ENCODE measurements at places on chromosomes 11 and 22. TPM values are rescaled to one million over a fixed set of nuclear protein-coding genes. Genes with fewer than 3 reads are reported as not detected.

DNA sequence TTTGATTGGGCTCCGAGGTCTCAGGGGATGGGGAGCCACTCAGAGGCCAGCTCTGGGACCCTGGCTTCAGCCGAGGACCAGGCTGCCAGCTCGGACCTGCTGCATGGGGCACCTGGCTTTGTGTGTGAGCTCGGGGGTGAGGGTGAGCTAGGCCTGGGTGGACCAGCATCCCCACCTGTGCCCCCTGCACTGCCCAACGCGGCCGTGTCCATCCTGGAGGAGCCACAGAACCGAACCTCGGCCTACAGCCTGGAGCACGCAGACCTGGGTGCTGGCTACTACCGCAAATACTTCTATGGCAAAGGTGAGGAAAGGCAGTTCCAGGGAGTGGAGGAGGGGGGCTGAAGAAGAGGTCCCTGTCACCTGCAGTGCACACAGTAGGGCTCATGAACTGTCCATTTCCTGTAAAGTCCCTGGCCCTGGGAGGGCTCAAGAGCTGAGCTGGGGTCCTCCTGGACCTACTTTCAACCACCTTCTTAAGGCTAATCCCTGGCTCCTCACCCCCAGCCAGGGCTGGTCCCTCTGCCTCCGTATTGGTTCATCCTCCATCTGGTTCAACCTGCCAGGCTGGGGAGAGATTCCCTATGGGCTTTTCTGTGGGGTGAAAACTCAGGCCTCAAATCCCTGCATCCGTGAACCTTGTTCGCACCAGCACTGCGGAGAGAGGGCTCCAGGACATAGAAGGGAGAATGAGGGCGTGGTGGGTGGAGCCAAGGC lies 3.6 kb downstream of the SIPA1 start:
- H3K27ac ChIP-seq, result no peak overlapping the region
- peaks cover 25% of the 10 kb centered on the region for H3K36me3 ChIP-seq
- no peaks in the 10 kb centered on the region for H3K27me3 ChIP-seq
- H3K4me3 ChIP-seq, result peak overlapping the region; percentile 56
- DNase-seq, result no peak
- peaks cover 40% of the 10 kb centered on the region for H3K4me1 ChIP-seq

DNA sequence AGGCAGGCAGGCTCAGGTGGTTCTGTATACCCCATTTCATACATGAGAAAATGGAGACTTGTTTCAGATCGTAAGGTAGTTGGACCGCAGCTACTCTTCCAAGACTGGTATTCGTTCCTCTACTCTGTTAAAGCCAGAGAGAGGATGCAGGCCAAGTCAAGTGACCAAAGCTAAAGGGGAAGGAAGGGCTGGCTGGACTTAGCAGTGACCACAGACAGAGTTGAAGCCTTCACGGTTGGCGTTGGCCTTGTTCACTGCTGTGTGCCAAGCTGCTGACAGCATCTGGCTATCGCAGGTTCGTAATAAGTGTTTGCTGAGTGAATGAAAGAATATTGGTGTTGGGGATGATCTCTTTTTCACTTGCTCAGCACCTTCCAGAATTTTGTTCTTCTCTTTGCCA lies 64.2 kb downstream of the PTPRJ start:
- H3K4me1 ChIP-seq, result peaks cover 6% of the 10 kb centered on the region
- no peaks in the 10 kb centered on the region for H3K36me3 ChIP-seq
- DNase-seq, result no peak
- H3K27me3 ChIP-seq, result no peaks in the 10 kb centered on the region
- no peak overlapping the region for H3K27ac ChIP-seq

DNA sequence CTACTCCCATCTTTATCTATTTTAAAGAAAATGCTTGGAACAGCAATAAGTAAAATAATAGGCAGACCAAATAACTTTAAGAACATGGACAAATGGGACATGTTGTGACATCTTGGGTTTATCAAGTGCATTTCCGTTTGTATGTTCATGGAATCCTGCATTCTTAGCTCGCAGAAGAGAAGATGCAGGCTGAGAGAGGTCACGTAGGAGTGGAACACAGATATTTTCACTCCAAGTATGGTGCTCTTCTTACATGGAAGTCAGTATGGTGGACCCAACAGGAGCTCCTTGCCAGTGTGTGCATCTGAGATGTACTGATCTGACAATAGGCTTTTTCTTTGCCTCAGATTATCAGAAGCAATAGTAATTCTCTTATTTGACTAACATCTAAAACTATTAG lies 1.7 kb downstream of the E2F8 start:
- H3K27me3 ChIP-seq, result peaks cover 7% of the 10 kb centered on the region
- H3K36me3 ChIP-seq, result no peaks in the 10 kb centered on the region
- DNase-seq, result no peak
- H3K4me3 ChIP-seq, result no peak overlapping the region
- H3K27ac ChIP-seq, result no peak overlapping the region

DNA sequence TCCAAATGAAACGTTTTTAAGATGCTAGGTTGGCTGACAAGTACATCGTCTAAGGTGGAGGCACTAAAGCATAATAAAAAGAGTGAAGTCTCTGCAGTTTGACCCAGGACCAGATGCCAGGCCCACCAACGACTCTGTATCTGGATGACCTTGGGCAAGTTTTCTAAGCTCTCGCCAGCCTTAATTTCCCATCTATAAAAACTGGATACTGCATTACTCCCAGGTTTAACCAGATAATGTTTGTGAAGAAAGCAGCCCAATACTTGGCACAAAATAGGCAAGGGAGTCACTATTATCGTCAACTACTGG lies 49.0 kb downstream of the FAM83F start:
- peak overlapping the region; percentile 85 for H3K27ac ChIP-seq
- H3K4me3 ChIP-seq, result peak overlapping the region; percentile 72
- DNase-seq, result no peak
- H3K4me1 ChIP-seq, result peaks cover 24% of the 10 kb centered on the region

- no peaks in the 10 kb centered on the region for H3K36me3 ChIP-seq
- DNase-seq, result no peak
- H3K27ac ChIP-seq, result no peak overlapping the region
- no peaks in the 10 kb centered on the region for H3K27me3 ChIP-seq
- no peaks in the 10 kb centered on the region for H3K4me1 ChIP-seq
- H3K4me3 ChIP-seq, result no peak overlapping the region
Observed at GRCh38 chr11:67664213-67664585, 10.2 kb downstream of the ALDH3B2 start.

DNA sequence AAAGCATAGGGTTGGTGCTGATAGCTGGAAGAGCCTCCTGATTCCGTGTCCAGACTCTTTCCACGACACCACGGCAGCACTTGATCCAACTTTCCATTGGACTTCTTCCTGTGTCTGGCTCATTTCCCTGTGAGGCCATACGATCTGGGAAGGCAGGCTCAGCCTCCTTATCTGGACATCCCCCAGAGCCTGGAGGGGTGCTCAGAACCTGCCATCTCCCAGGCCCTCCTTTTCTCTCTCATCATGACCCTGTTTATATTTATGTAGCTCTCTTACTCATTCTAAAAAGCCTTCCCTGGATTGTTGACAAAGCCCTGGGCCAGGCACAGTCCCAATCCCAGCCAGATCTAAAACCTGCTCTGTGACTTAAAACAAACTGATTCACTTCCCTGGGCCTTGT lies 7.8 kb upstream of the BCL9L start:
- DNase-seq, result no peak
- H3K36me3 ChIP-seq, result no peaks in the 10 kb centered on the region
- H3K4me3 ChIP-seq, result no peak overlapping the region
- peak overlapping the region; percentile 87 for H3K27ac ChIP-seq
- H3K27me3 ChIP-seq, result no peaks in the 10 kb centered on the region

- H3K4me1 ChIP-seq, result no peaks in the 10 kb centered on the region
- H3K27ac ChIP-seq, result no peak overlapping the region
Observed at GRCh38 chr11:59678813-59679165, 10.0 kb upstream of the PATL1 start.

- peaks cover 16% of the 10 kb centered on the region for H3K4me1 ChIP-seq
- DNase-seq, result no peak
- H3K4me3 ChIP-seq, result peak overlapping the region; percentile 11
- peak overlapping the region; percentile 71 for H3K27ac ChIP-seq
- no peaks in the 10 kb centered on the region for H3K27me3 ChIP-seq
Observed at GRCh38 chr11:10526974-10527918, 13.7 kb downstream of the RNF141 start.

DNA sequence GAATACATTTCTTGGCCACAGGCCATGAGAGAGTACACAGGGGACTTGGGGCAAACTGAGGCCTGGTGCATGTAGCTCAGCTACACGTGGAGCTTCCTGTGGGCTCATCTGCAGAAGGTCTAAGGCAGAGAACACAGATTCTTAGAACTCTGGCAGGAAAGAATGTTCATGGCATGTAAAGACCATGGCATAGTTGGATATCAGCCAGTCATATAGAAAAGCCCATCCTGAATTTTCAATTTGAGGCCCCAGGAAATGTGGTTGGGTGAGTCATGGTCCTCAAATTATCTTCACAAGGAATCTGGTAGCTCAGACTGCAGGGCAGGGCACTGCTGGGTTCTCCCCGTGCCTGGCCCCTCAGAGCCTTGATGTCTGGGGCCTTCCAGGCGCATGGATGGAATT lies 13.7 kb upstream of the ST3GAL4 start:
- DNase-seq, result no peak
- no peaks in the 10 kb centered on the region for H3K27me3 ChIP-seq
- H3K4me3 ChIP-seq, result no peak overlapping the region
- no peak overlapping the region for H3K27ac ChIP-seq
- H3K36me3 ChIP-seq, result no peaks in the 10 kb centered on the region

DNA sequence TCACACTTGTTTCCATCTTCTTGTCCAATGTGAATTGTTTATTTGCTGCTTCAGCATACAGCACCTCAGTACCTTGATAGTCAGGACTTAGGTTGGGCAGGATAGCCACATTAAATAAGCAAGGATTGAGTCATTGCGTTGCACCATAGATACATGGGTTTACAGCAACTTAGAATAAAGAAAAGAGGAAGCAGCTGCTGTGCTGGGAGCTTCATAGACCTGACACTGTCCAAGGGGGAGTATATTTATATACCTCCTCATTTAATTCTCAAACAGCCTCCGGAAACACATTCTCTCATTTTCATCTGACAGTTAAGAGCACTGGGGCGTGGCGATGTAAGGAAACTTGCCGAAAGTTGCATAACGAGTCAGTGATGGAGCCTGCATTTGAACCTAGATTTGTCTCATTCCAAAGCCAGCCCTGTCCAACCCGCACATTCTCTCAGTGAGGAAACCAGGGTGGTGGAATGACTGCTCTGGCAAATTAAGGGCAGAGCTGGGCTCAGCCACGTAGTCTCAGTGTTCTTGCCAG lies 42.2 kb downstream of the UBASH3B start:
- no peak overlapping the region for H3K4me3 ChIP-seq
- H3K36me3 ChIP-seq, result no peaks in the 10 kb centered on the region
- no peaks in the 10 kb centered on the region for H3K27me3 ChIP-seq
- H3K27ac ChIP-seq, result no peak overlapping the region

- DNase-seq, result no peak
- H3K4me1 ChIP-seq, result peaks cover 38% of the 10 kb centered on the region
- H3K36me3 ChIP-seq, result no peaks in the 10 kb centered on the region
- H3K27ac ChIP-seq, result no peak overlapping the region
- H3K27me3 ChIP-seq, result no peaks in the 10 kb centered on the region
- H3K4me3 ChIP-seq, result no peak overlapping the region
Observed at GRCh38 chr11:11537372-11537771, 84.4 kb downstream of the GALNT18 start.

GRCh38 chr11:14254533-14255237 lies 104.3 kb downstream of the RRAS2 start:
- H3K4me3 ChIP-seq, result no peak overlapping the region
- DNase-seq, result no peak
- no peak overlapping the region for H3K27ac ChIP-seq

- DNase-seq, result no peak
- H3K4me1 ChIP-seq, result no peaks in the 10 kb centered on the region
- H3K27me3 ChIP-seq, result no peaks in the 10 kb centered on the region
- no peak overlapping the region for H3K27ac ChIP-seq
- H3K36me3 ChIP-seq, result no peaks in the 10 kb centered on the region
Observed at GRCh38 chr22:36700711-36701670, 2.6 kb downstream of the CACNG2 start.

DNA sequence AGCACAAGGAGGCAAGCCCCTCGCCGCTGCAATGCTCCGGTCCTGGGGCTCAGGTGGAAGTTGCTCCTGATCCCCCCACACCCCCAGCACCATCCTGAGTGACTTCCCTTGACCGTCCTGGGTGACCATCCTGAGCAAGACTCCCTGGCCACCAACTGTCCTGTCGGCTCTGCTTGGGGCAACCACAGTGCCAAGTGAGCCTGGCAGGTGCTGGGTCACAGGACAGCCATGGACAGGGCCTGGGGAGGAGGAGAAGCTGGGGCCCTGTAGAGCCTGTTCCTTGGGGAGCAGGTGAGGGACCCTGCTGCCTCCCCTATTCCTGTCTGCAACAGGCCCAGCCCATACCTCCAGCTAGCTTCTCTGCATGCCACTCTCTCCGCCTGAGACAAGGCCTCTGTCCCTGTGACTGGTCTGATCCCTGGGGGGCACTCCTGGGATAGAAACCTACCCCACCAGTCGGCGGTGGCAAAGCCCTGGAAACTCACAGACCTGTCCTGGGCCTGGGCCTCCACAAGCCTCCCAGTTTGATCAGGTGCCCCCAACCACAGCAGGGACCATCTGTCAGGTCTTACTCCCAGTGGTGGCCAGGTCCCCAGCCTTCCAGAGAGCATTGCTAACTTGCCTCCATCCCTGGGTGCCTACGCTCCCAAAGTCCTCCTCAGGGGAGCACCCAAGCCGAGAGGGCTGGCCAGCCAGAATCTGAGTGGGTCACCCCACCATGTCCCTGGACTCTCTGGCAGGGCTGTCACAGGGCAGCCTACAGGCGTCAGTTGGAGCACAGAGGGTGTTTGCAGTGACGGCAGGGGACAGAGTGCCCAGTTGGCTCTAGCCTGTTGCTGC lies 68.7 kb upstream of the WNT7B start:
- H3K36me3 ChIP-seq, result no peaks in the 10 kb centered on the region
- peak overlapping the region; percentile 100 for H3K27ac ChIP-seq
- peak overlapping the region; percentile 81 for H3K4me3 ChIP-seq
- H3K27me3 ChIP-seq, result no peaks in the 10 kb centered on the region
- no peak for DNase-seq

GRCh38 chr11:133928628-133929059 lies 28.1 kb downstream of the IGSF9B start:
- H3K36me3 ChIP-seq, result peaks cover 45% of the 10 kb centered on the region
- no peak overlapping the region for H3K27ac ChIP-seq
- no peaks in the 10 kb centered on the region for H3K27me3 ChIP-seq
- no peak overlapping the region for H3K4me3 ChIP-seq

Gene FAM227A
- 1.9 TPM for total RNA-seq

Gene OR10G4
- not detected for total RNA-seq

Gene LIF
- total RNA-seq, result 1.4 TPM

Gene HTR3A
- total RNA-seq, result not detected

Gene OR10G8
- not detected for total RNA-seq

Gene LRRC74B
- total RNA-seq, result not detected

Gene INCENP
- 8.8 TPM for total RNA-seq
